Upper lobe of left lung (tissue), 6 donors: ENCODE measurements at places on chromosomes 2 and 18.

DNA sequence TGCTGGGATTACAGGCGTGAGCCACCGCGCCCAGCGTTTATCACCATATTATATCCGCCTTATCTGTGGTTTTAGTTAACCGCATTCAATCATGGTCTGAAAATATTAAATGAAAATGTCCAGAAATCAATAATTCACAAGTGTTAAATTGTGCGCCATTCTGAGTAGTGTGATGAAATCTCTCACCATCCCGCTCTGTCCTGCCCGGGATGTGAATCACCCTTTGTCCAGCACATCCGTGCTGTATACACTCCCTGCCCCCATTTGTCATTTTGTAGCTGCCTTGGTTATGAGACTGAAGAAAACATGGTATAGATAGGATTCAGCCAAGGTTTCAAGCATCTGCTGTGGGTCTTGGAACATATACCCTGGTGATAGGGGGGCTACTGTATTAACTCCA is 70.7 kb downstream of the TIMM21 start:
- no peak for DNase-seq

DNA sequence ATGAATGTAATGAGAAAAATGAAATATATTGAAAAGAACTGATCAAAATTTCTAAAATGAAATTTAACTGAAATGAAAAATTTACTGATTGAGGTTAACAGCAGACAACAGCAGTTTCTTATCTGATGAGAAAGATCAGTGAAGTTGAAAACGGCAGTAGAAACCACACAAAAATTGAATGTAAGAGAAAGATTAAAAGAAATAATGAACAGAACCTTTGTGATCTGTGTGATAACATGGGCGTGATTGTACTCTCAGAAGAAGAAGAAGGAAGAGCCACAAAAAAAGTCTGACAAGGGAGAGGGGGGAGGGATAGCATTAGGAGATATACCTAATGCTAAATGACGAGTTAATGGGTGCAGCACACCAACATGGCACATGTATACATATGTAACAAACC is 45.2 kb downstream of the FAM117B start:
- DNase-seq = no peak

- DNase-seq = peak; percentile 61
Observed at GRCh38 chr18:76394780-76395476, 100.1 kb downstream of the ZNF516 start.

GRCh38 chr2:174461221-174461620 is 25.6 kb downstream of the GPR155 start:
- no peak for DNase-seq

GRCh38 chr2:36069074-36069473 is 286.5 kb upstream of the CRIM1 start:
- DNase-seq = no peak

- no peak for DNase-seq
Observed at GRCh38 chr2:121239969-121240368, 45.0 kb downstream of the TFCP2L1 start.
